ENCODE measurements at places on chromosomes 11 and 22.

DNA sequence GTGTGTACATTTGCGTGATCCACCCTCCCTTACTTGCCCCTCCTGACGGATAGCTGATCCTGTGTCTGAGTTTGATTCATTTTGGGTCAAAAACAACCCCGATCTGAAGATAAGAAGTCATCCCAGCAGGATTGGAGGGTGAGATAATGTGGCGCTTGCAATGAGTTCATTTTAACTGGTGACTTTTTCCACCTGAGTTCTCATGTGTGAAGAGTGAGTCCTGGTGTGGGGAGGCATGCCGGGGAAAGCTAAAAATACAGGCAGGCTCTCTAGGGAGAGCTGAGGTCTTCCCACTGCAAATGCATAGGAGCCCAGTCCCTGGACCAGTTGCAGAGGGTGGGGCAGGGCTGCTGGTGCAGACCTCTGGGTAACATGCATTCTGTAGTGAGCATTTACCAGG lies 35.7 kb upstream of the ELF5 start:
- no peak for DNase-seq

DNA sequence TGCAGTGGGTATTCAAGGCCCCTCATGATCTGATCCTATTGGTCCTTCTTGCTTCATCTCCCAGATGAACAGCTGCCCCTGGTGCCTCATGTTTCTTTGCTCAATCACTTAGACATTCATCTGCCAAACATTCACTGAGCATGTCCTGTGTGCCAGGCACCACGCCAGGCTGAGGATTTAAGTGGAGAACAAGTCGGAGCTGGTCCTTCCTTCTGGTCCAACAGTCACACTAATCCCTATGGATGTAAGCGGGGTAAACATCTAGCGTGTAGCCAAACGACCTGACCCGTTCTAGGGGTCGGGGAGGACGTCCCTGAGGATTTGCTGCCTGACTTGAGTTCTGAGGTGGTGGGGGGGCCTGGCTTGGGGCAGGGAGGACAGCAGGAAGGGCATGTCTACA lies 21.9 kb downstream of the ZMAT5 start:
- DNase-seq = no peak

GRCh38 chr11:120882175-120882574 lies 141.7 kb upstream of the TBCEL start:
- no peak for DNase-seq

- DNase-seq = no peak
These were observed 160.7 kb downstream of the SOX6 start for GRCh38 chr11:16195651-16196050.

GRCh38 chr11:106063009-106063408 lies 14.1 kb downstream of the KBTBD3 start:
- no peak for DNase-seq

DNA sequence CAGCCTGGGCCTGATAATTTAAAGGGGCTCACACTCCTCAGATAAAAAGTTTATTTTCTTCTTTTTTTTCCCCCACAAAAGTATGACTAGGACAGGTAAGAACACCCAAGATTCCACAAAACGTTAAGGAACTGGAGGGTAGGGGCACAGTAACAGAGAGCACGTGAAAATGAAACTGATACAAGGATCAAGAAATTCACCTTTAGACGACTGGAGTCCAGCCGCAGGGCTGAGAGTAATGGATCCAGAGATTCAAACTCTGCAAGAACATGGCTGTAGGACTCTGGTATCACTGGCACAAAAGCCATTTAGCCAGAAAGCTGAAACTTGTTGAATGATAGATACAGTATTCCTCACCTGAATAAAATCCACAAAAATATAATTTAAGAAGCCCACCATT lies 4.4 kb downstream of the HPS5 start:
- DNase-seq = no peak
